B cell (primary cell): ENCODE measurements at places on chromosomes 3 and 15.

DNA sequence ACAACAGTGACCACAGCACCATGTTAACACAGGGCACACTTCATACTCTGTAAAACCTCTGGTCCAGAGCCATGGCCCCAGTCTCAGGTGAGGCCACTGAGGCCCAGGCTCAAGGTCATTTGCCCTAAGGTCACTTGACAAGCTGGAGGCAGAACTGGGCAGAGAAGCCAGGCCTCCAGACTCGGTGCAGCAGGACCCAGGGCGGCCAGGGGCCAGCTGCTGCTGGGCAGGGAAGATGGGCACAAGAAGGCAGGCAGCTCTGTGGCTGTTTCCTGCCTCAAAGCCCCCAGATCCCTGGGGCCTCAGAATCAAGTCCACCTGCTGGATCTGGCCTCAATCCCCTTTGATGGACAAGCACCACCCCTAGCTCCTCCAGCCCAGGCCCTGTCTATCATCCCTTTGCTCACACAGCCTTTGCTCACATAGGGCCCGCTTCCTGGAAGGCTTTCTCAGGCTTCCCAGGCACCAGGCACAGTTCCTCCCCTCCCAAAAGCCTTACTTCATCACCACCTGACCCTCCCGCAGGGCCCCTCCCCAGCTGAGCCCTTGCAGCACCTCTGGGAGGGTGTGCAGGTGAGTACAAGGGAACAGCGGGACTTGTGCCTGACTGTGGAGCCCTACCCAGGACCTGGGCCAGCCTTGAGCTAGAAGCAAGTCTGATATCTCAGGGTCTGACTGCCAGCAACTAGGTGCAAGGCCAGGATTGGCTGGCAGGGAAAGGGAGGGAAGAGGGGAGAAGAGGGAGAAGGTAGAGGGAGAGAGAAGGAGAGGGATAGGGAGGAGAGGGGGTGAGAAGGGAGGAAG, 38.0 kb upstream of the LINGO1 start:
- no peak for DNase-seq

DNA sequence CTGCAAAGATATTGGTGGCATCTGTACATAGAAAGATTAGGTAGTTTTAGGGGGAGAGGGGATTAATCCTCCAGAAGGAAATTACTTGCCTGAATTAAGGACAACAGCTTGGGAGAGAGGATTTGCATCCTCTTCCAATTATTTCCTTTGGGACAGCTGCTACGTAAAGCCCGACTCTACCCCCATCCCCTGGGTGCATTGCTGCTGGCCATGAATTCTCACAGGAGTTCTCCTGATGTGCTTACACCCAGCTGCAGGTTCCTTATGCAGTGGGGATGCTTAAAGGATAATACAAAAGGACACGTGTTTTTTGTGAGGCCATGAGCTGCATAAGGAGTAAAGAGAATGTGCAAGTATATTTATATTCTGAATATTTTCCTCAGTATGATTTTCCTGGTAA, 132.3 kb downstream of the VPS8 start:
- DNase-seq, result no peak

DNA sequence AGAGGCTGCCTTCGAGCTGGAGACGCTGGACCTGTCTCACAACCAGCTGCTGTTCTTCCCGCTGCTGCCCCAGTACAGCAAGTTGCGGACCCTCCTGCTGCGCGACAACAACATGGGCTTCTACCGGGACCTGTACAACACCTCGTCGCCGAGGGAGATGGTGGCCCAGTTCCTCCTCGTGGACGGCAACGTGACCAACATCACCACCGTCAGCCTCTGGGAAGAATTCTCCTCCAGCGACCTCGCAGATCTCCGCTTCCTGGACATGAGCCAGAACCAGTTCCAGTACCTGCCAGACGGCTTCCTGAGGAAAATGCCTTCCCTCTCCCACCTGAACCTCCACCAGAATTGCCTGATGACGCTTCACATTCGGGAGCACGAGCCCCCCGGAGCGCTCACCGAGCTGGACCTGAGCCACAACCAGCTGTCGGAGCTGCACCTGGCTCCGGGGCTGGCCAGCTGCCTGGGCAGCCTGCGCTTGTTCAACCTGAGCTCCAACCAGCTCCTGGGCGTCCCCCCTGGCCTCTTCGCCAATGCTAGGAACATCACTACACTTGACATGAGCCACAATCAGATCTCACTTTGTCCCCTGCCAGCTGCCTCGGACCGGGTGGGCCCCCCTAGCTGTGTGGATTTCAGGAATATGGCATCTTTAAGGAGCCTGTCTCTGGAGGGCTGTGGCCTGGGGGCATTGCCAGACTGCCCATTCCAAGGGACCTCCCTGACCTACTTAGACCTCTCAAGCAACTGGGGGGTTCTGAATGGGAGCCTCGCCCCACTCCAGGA, 21.1 kb downstream of the NRROS start:
- DNase-seq, result no peak

- DNase-seq, result no peak
Measured at GRCh38 chr3:73586190-73586589, 38.6 kb downstream of the PDZRN3 start.

DNA sequence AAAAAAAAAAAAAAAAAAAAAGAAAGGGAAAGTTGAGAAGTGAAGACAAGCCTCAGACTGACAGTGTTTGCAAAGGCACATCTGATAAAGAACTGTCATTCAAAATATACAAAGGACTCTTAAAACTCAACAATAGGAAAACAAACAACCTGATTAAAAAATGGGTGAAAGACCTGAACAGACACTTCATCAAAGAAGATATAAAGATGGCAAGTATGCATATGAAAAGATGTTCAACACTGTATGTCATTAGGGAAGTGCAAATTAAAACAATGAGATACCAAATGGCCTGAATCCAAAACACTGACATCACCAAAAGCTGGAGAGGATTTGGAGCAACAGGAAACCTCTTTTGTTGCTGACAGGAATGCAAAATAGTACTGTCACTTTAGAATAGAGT, 48.6 kb downstream of the MCCC1 start:
- no peak for DNase-seq

DNA sequence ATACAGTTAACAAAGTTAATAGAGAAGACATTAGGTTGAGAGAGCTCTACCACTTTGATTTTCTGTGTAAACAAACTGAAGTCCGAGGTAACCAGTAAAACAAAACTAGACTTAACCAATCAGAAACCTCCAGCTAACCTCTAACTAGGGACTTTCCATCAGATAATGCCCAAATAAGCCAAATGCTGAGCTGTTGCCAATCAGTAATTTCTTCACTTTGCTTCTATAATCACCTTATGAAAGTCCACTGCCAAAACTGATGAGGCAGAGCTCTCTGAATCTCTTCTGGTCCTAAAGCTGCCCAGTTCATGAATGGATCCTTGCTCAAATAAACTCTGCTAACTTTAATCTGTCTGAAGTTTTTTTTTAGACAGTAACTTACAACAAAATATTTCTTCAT, 448.0 kb upstream of the NECTIN3 start:
- DNase-seq, result no peak

DNA sequence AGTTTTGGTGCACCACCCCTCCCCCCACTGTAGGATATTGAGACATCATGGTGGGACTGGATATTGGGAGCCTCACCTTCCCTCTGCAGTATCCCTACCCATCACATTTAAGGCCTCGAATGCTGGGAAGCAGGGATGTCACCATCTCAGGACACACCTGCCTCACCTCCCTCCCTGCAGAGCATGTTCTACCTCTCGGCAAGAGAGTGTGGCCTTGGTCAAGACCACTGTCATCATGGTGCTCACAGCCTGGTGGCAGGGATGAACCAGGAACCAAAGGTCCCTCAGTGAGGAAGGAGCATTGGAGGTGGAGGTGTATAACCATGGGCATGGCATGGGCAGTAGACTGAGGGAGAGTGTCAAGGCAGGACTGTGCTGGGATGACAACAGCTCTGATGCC, 104.8 kb downstream of the CORO2B start:
- no peak for DNase-seq

GRCh38 chr15:66647358-66647757, 54.7 kb upstream of the SMAD6 start:
- no peak for DNase-seq

- DNase-seq, result no peak
Measured at GRCh38 chr15:96331945-96332636, 1.6 kb downstream of the NR2F2 start.

- no peak for DNase-seq
Measured at GRCh38 chr3:195574497-195575304, 9.0 kb downstream of the APOD start.

- DNase-seq, result peak; percentile 96
Measured at GRCh38 chr3:45841757-45842491, at the start of gene LZTFL1. TSS of gene LZTFL1 (minus strand) at chr3:45842119. CDS start at chr3:45841991, 128 bp downstream.

GRCh38 chr3:18423401-18424212, 1.5 kb downstream of the SATB1 start:
- peak; percentile 59 for DNase-seq

GRCh38 chr15:85709250-85709649, 85.5 kb downstream of the KLHL25 start:
- no peak for DNase-seq

DNA sequence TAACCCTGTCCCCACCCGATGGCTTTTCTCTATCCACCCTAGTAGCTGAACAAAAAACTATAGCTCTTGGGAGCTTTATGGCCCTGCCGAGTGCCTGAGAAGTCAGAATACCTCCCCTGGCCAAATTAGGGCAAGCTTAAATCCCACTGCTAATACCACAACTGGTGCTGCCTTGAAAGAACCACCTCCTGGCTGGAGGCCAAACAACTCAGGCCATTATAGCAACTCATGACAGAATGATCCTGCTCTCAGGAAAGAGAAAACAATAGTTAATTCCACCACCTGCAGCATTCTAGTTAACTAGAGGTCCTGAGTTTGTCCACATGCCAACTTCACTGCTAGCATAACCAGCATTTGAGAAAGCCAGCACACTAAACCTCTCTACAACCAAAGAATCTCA, 123.2 kb downstream of the RTP4 start:
- no peak for DNase-seq

- DNase-seq, result no peak
Measured at GRCh38 chr3:10320320-10320677, 613 bp downstream of the SEC13 start.

DNA sequence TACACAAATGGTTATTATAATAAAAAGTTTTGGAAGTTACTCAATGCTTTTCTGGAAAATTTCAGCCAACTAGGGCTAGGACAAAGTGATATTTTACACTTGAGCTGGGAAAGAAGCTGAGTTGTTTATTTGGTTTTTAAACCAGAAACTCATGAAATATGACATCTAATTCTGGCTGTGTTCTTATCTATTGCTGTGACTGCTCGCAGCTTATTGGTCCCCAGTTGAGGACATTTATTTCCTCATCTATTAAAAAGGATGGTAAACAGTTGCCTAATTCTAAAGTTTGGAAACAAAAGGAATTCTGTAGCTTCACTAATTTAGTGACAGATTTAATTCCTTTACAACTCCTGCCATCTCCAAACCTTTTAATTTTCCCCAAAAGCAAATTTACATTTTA, 487.6 kb upstream of the IL12A start:
- no peak for DNase-seq

- DNase-seq, result no peak
Measured at GRCh38 chr3:84092907-84093306, 865.9 kb upstream of the CADM2 start.

- DNase-seq, result no peak
Measured at GRCh38 chr3:64388886-64389285, 163.6 kb upstream of the PRICKLE2 start.

DNA sequence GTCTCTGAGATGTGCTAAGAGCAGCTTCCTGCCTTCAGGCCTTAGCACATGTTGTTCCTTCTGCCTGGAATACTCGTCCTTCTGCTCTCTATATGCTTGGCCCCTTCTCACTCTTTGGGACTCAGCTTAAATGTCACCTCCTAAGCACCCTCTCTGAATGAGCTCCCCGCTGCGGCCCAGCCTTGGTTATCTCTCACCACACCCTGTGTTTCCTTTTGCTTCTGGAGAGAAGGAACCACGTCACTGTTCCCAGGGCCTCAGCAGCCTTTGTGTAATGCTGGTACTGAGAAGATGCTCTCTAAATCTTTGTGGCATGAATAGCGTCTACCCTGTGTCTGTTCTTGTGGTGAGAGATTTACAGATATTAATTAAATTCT, 2.2 kb downstream of the FAH start:
- DNase-seq, result no peak

DNA sequence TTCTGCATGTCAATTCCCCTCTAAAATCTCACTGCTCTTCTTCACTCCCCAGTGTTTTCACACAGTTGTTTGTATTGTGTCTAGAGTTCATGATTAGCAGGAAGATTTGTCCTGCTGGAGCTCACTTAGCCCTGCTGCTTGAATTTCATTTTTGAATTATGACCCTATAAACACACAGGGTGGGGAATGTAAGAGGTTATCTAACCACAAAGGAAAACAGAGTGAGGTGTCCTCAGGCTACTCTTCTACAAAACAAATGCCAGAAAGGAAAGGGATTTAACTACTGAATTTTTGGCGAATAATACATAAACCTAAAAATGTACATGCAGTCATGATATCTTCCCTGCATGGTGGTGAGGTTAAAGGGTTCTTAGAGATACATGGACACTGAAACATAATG, 215.1 kb upstream of the CNTN4 start:
- no peak for DNase-seq

GRCh38 chr15:76204109-76204845, 107.0 kb downstream of the ETFA start:
- no peak for DNase-seq

DNA sequence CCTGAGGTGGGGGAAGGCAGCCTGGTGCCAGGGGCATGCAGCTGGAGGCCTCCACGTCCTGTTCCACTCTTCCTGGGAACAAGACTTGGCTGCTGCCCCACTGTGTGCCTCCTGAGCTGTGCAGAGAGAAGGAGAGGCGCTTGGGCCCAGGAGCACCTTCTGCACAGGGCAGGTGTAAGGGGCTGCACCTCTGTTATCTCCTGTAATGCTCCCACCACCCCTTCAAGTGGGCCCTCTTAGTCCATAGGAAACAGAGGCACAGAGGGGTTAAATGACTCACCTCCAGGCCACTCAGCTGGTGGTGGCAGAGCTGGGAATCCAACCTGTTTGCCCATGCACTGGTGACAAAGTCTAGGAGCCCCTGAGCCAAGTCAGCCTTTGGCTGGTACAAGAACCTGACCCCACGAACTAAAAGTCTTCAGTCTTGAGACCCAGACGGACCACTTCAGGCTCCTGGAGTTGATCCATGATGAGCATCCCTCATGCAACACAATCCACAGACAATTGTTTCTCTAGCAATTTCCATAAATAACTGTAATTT, 93.2 kb downstream of the IQSEC1 start:
- no peak for DNase-seq

DNA sequence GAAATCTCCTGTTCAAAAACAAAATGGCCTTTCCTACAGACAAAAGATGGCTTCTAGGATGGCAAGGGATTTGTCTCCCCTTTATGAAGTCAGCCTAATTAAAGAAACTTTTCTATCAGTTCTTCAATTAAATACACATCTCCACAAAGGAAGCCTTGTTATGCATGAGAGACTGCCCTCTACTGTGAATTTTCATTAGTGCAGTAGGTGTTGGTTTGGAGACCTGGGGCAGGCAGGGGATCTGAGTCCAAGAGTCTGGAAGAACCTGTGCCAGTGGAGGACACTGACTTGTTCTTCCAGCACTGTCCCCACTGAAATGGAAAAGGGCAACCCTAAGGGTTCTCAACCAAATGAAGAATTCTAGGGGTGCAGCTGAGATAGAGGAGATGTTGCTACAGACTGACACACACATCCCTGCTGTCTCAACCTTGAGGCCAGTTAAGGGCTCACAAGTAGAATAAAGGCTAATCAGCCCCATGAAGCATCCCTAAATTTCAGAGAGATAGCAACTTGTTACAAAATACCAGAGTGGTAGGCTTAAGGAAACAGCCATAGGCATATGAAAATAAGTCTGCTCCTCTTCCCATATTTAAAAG, 174.0 kb upstream of the PRICKLE2 start:
- peak; percentile 45 for DNase-seq

GRCh38 chr3:13229273-13229949, 156.2 kb upstream of the IQSEC1 start:
- DNase-seq, result no peak

- no peak for DNase-seq
Measured at GRCh38 chr15:51798281-51798680, 31.2 kb upstream of the TMOD3 start.
